ENCODE measurements at places on chromosomes 16 and 17.

DNA sequence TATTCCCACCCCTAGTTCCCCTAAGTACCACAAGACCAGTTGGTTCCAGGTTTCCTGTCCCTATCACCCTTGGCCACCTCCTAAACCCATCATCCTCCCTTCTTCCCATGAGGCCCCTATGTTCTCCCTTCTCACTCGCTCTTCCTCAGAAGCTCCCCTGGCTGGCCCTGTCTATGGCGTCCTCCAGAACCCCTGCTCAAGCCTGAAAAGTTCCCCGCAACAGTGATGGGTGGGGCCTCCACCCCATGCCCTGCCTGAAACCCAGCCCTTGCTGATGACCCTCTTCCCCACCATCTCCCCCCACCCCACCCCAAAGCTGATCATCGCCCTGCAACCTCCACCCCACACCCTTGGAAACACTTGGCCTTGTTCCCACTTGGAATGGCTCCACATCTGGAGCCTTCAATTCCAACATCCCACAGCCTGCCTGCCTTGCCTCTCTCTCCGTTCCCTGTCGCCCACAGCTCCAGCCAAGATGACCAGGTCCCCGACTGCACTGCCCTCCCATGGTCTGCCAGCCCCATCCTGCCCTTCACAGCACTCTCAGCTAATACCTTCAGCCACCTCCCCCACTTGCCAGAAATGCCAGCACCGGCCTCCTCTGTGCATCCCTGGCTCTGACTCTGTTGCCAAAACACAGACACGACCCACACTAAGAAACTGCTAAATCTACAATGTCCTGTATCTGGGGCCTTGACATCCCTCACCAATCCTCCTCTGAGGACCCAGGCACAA lies 10.5 kb downstream of the OSBPL7 start:
- no peak for DNase-seq

DNA sequence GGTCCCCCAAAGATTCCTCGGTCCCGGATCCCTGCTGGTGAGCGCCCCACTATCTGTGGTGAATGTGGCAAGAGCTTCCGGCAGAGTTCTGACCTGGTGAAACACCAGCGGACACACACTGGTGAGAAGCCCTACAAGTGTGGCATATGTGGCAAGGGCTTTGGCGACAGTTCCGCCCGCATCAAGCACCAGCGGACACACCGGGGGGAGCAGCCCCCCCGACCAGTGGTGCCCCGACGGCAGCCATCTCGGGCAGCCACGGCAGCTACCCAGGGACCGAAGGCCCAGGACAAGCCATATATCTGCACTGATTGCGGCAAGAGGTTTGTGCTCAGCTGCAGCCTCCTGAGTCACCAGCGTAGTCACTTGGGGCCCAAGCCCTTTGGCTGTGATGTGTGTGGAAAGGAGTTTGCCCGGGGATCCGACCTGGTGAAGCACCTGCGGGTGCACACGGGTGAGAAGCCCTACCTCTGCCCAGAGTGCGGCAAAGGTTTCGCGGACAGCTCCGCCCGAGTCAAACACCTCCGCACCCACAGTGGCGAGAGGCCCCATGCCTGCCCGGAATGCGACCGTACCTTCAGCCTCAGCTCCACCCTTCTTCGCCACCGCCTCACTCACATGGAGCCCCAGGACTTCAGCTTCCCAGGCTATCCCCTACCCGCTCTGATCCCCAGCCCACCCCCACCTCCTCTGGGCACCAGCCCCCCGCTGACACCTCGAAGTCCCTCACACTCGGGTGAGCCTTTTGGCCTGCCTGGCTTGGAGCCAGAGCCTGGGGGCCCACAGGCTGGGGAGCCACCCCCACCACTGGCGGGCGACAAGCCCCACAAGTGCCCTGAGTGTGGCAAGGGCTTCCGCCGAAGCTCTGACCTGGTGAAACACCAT lies 2.8 kb downstream of the ZNF48 start:
- DNase-seq: no peak

DNA sequence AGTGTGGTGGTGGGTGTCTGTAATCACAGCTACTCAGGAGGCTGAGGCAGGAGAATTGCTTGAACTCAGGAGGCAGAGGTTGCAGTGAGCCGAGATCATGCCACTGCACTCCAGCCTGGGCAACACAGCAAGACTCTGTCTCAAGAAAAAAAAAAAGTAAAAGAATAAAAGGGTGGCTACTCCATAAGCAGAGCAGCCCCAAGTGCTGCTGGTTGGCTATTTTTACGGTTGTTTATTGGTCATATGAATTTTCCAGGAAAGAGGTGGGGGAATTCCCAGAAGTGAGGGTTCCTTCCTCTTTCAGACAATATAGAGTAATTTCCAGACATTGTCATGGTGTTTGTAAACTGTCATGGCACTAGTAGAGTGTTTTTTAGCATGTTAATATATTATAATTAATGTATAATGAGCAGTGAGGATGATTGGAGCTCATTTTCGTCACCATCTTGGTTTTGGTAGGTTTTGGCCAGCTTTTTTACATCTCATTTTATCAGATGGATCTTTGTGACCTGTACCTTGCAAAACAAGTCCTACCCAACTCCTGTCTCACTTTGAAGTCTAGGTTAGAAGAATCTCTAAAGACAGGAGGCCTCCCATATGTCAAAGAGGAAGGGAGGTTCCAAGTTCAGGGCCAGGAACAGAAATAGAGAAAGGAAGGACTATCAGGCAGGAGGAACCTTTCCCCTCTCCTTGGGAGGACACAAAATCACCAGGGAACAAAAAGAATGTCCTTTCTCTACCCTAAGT lies 39.1 kb downstream of the HOXB1 start:
- no peak for DNase-seq

- DNase-seq: peak; percentile 64
Measured at GRCh38 chr17:8162997-8163977, 539 bp upstream of the VAMP2 start.

DNA sequence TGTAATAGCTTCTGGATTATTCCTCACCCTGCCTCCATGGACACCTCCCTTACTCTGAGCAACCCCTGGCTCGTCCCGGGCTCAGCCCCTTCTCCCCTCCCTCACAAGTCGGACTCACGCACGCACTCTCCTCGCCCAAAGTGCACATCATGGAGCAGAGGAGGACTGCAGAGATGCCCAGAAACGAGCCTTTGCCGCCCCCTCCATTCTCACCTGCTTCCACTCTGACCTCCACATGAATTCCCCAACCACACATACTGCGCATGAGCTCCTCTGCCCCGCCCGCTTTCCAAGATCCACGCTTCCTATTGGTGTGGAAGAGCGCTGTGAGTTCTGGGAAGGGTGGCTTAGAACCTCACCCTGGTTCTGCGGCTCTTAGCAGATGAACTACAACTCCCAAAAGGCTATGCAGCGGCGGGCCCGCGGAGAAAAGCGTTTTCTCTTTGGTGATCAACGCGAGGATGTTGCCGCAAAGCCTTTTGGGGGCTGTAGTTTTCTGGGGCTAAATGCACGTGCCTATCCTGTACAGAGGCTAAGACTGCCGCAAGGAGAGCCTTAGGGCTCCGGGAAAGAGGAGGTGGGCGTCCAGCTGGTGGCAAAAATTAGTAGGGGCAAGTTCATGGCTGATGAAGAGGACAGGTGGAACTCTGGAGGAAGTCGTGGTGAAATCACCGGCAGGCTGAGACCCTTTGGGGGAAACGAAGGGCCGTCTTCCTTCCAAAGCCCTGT lies at the start of gene PHB1:
Gene PHB1, minus strand, starts transcription at position 261 of the 729 bp plus-strand sequence. CDS start 1,618 bp downstream, outside the sequence.
- DNase-seq: peak; percentile 94

- peak; percentile 46 for DNase-seq
Measured at GRCh38 chr16:66520406-66521170, 29.3 kb downstream of the TK2 start.

DNA sequence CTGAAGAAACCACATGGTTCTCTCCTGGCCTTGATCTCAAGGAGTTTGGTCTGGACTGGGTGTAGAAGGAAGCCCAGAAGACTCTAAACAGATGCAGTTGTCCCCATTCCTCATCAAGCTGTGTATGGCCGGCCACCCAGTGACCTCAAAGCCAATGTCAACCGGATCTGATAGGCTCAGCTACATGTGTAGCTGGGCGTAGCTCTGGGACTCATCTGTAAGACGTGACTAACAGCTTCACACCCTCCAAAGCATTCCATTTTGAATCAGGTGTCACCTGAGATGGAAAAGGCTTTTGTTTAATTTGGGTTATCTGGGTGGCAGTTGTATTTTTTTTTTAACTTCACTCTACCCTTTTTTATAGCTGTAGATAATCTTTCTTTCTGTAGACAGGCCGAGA lies 130.4 kb downstream of the ABCC12 start:
- no peak for DNase-seq

GRCh38 chr16:57156351-57156703 lies 29.5 kb downstream of the PSME3IP1 start:
- DNase-seq: no peak

DNA sequence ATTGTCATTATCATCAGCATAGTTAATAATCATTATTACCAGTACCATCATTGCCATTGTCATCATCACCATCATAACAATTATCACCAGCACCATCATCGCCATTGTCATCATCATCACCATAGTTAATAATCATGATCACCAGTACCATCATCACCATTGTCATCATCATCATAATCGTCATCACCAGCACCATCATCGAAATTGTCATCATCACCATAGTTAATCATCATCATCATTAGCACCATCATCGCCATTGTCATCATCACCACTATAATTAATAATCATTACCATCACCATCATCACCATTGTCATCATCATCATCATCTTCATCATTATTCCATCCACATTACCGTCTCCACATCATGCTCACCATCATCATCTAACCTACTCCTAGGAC lies 13.5 kb downstream of the PDILT start:
- no peak for DNase-seq

DNA sequence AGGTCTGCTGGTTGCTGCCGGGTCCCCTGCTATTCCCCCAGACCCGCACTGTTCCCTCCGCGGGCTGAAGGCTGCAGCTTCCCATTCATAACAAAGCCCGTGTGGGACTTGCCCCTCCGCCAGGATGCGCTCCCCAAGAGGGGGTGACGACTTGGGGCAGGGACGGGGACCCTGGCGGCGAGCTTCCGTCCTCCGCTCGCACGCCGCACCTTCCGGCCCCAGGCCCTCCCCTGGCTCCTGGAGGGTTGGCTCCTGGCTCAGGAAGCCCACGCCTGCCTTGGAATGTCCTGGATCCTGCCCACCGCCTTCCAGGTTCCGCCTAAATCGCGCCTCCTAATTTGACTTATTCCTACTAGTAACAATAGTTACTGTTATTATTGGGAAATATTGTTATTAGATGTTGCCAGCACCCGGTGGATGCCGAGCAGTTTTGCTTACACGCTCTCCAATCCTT lies 1.1 kb upstream of the TFAP4 start:
- peak; percentile 78 for DNase-seq

DNA sequence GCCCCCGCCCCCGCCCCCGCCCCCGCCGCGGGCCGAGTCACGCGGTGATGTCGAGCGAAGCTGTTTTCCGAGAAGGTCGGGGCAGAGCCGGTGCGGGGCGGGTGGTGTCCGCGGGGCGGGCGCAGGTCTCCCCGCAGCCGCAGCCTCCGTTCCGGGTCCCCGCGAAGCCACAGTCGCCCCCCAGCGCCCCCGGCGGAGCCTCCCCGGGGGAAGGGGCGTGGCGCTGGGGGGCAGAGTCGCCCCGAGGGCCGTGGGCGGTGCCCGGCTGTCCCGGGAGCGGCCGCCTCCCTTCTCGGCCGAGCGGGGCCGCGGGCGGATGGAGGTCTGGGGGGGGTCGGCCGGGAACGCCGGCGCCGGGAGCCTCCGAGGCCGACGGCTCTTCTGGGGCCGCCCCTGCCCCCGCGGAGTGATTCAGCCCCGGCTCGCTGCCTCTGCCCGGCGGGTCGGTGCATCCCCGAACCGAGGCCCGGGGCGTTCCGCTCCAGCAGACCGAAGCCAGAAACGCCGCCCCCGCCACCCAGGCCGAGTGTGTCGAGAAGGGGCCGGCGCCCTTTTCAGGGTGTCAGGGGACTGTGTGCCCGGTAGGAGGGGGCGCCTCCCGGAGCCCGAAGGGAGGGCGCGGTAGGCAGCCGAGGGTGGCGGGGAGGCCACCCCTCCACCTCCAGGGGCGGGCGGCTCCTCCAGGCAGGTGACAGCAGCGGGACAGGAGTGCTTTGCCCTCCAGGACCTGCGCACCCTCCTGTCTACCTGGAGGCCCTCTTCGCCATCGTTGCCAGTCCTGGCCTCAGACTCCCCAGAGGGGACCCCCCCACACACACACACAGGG lies 1.7 kb downstream of the METRNL start:
- peak; percentile 65 for DNase-seq

GRCh38 chr16:88640498-88641247 lies 2.3 kb downstream of the IL17C start:
- no peak for DNase-seq

- DNase-seq: no peak
Measured at GRCh38 chr17:59558953-59559352, 6.5 kb upstream of the DHX40 start.

DNA sequence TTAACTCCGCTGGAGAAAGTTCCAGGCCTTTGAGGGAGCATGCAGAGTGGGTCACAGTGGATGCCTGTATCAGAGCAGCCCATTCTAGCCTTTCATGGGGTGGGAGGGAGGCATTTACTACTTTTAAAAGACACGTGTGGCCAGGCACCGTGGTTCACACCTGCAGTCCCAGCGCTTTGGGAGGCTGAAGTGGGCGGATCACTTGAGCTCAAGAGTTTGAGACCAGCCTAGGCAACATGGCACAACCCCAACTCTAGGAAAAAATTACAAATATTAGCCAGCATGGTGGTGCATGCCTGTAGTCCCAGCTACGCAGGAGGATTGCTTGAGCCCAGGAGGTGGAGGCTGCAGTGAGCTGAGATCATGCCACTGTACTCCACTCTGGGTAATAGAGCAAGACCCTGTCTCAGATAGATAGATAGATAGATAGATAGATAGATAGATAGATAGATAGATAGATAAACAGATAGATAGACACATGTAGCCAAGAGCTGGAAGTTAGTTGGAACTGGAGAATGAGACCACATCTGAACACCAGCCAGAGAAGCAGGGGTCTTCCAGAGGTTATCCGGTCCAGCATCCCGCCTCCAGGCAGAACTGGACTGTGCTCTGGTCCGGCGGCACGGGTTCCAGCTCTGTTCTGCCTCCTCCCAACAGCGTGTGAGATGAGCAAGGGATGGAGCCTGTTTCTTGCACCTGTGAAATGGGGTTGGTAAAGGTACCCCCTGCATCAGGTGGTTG lies 3.6 kb downstream of the ADCY7 start:
- no peak for DNase-seq

GRCh38 chr16:88917146-88917914 lies 50.9 kb upstream of the PABPN1L start:
- no peak for DNase-seq

- no peak for DNase-seq
Measured at GRCh38 chr17:65984299-65984698, 207.6 kb downstream of the CEP112 start.

DNA sequence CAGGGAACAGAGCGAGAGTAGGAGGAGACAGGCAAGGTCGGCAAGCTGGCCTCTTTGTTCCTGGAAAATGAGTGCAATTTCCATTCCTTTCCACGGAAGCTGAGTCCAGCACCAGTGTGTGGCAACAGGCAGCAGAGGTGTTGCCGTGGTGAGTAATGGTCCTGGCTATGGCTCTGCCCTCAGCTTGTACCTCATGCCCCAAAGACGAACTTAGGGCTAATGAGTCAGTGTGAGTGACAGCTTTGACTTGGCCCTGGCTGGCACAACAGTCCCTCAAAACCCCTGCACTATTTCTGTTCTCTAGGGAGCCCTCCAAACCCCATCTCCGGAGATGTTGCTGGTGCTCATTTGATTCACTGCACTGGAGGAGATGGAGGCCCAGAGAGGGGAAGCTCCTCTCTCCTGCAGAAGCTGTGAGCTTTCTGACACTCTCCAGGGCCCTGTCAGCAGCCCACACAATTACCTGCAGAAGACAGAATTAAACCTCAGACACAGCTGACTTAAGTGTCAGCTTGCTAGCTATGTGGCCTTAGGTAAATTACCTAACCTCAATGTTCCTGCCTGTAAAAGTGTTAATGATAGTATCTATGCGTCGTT lies 129.9 kb downstream of the TMEM132E start:
- no peak for DNase-seq

- no peak for DNase-seq
Measured at GRCh38 chr17:58536542-58536941, 22.1 kb upstream of the MTMR4 start.

Data from activated T-cell treated with anti-CD3 and anti-CD28 coated beads, Interleukin-2, amount 50 U/mL, for 48 hours (primary cell).